Adrenal gland (tissue), 19 donors: ENCODE measurements at places on chromosomes 7 and 10.

DNA sequence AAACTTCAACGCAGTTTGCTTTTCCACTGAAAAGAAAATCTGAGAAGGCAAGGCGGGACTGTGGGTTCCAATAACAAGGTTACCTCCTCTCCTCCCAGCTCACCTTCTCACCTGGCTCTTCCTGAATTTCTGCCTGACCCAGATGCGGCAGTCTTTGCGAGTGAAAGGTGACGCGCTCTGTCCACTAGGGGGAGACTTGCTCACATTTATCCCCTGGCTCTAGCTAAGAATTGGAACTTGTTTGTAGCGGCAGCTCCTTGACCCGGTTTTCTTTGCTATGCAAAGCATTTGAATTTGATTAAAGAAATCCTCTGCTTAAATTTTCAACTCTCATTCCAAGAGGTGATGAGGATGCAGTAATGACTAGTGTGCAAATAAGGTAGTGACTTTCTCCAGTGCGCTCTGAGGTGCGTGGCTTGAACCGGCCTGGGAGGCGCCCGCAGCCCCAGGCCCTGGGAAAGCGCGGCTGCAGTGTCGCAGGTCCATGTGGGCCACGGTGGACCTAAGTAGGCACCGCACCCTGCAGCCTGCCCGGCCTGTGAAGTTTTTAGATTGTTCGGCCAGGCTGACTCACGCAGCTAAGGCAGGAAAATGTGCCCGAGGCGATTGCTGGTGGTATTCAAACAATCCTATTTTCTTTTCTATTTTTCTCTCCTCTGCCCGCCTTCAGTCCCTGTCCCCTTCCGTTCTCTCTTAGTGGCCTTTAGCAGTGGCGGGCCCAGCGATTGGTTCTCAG, 336.9 kb upstream of the NPSR1 start:
- DNase-seq: peak; percentile 43

- DNase-seq: no peak
Measured at GRCh38 chr10:97243836-97244235, 48.6 kb downstream of the ARHGAP19 start.

GRCh38 chr7:322708-323111, 32.7 kb downstream of the FOXL3 start:
- no peak for DNase-seq

GRCh38 chr10:90328896-90329295, 528.9 kb downstream of the HTR7 start:
- no peak for DNase-seq

DNA sequence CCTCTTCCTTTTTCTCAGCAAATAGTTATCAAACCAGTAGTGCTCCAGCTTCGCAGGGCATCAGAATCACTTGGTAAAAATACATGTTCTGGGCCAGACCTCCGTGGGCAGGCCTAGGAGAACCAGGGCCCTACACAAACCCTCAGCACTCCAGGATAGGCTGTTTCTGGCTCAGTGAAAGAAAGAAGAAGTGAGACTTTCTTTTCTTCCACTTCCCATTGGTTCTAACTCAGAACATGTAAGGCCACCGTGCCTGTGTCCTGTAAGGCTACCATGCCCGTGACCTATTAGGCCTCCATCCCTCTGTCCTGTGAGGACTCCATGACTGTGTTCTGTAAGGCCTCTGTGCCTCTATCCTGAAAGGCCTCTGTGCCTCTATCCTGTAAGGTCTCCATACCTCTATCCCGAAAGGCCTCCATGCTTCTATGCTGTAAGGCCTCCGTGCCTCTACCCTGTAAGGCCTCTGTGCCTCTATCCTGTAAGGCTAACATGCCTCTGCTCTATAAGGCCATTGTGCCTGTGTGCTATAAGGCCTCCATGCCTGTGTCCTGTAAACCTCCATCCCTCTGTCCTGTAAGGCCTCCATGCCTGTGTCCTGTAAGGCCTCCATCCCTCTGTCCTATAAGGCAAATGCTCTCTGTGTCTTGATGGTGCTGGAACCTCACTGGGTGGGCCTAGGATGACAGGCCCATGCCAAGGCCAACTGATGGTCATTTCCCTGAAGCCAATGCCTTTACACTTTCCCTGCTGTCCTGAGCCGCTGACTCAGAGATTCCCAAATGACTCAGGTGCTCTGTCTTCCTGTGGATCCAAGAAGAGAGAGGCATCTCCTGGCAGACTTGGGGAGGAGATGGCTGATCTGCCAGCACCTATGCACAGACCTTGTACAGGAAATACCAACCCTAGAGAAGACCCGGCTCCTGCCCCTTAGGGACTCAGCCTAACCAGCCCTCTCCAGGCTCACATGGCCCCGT, 96.6 kb upstream of the CACUL1 start:
- no peak for DNase-seq

DNA sequence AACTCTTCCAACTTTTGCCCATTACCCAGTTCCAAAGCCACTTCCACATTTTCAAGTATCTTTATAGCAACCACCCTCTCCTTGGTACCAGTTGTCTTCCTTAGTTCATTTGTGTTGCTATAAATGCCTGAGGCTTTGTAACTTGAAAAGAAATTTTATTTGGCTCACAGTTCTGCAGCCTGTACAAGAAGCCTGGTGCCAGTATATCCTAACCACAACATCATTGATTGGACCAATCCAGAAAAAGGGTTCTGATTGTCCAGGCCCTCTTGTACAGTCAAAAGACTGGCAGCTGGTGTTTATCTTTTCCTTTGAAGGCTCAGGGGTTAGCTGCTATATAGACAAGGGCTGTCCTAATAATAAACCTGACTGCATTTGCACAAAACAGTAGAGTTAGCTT, 21.1 kb upstream of the ABCC2 start:
- no peak for DNase-seq

DNA sequence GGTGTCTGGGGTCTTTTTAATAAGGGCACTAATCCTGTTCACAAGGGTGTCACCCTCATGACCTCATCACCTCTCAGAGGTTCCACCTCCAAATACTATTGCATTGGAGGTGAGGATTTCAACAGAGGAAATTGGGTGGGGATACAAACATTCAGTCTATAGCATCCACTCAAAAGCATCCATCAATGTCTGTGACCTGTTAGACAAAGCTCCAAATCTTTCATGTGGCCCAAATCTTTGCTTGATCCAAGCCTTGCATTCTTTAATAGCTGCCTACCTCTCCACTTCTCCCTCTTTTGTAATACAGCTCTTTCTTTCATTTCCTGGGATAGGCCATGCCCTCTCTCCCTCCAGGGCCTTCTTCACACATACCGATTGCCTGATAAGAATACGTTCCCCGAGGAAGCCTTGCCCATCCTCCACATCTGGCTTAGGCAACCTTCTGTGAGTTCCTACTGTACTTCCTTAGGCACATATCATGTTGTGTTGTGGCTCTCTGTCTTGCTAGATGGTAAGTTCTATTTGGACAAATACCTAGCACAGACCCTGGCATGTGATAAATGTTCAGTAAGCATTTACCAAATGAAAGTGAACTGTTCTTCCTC, 66.1 kb downstream of the CREM start:
- DNase-seq: peak; percentile 38

- DNase-seq: no peak
Measured at GRCh38 chr10:2949948-2950354, 117.4 kb upstream of the PFKP start.

DNA sequence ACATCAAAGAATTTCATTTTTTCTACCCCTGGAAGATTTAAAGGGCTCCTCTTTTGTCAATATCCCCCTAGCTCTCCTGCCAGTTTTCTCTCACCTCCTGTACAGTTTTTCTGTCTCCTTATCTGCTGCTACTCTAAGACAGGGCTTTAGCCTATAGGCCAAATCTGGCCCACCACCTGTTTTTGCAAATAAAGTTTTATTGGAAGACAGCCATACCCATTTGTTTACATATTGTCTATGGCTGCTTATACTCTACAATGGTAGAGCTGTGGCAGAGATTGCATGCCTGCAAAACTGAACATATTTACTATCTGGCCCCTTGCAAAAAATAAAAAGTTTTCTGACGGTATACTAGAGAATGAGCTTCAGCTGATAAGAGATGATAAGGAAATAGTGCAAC, 37.4 kb upstream of the GARS1 start:
- DNase-seq: no peak

GRCh38 chr7:425794-426188, 93.9 kb downstream of the PDGFA start:
- no peak for DNase-seq

DNA sequence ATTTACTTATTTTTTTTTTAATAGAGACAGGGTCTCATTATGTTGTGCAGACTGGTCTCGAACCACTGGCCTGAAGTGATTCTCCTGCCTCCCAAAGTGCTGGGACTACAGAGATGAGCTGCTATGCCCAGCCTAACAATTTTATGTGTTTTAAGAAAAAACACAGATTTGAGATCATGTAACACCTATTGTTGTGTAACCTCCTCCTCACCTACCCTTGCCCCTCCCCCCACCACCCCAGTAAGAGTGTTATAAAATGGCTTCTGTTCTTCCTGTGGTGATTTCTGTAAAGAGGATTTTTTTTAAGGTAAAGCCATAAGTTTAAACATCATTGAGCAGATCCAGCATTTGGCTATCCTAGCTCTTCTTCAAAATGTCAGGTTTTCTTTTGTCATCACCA, 7.6 kb downstream of the ARMC10 start:
- no peak for DNase-seq

DNA sequence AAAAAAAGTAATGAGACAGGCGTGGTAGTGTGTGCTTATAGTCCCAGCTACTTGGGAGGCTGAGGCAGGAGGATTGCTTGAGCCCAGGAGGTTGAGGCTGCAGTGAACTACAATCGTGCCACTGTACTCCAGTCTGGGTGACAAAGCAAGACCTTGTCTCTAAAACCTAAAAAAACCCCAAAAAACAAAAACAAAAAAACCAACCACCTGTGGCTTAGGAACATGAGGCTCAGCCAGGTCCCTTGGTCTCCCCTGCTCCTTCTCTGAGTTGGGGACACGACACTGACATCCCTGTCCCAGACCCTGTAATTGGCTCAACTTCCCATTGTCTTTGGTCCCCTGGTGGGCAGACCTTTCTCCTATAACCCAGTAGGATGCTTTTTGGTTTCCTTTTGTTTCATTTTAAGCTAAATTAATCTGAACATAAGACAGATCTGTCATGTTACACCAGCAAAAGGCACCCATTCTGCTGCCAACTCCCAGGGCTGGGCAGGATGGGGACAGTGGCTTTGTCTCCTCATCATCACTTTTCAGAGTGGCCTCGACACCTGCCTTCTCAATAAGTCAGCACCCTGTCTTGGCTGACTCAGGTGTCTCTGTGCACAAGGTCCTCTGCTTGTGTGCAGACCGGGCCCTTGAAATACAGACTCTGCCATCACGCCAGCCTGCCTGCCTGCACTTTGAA, 74.4 kb downstream of the MYL10 start:
- peak; percentile 4 for DNase-seq

GRCh38 chr10:129531195-129531968, 64.3 kb downstream of the MGMT start:
- DNase-seq: no peak
